NCI-H1694 (cell line): ENCODE measurements at places on chromosomes 6 and 20.
A peak's percentile ranks its signal among the peaks of the same experiment; 100 is the strongest.

DNA sequence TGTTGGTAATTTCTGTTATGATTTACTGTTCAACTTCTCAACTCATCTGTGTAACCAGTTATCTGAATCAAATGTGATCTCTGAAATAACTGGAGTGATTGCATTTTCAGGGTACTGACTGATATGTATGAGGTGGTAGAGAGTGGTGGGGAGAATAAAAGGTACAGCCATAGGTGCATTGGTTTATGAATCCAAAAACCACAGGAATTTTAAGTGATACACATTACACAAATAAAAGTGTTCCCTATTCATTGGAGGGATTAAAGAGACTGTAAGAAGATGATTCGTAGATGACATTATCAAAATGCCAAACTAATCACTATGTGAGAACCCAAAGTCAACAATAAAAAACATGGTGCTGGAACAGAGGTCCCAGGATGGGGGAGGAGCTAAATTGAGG, 158.7 kb upstream of the RSPO3 start:
- DNase-seq, result no peak

GRCh38 chr6:137970368-137970767, 103.3 kb downstream of the TNFAIP3 start:
- no peak for DNase-seq

DNA sequence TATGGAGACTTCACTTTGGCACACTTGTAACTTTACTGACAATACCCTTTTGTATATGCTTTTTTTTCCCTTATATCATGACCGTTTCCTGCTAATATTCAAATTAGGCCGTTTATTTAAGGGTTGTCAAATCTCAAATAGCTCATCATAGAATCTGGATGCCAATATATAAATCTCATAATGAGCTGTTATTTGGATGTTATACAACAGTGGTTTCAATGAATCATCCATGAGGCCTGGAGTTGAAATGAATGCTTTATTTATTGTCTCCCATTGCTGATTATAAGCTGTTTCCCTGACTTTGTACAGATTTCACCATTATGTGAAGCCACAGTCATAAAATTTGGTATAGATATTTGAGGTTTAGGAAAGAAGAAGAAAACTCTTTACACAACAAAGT, 256.1 kb downstream of the PLCB1 start:
- no peak for DNase-seq

DNA sequence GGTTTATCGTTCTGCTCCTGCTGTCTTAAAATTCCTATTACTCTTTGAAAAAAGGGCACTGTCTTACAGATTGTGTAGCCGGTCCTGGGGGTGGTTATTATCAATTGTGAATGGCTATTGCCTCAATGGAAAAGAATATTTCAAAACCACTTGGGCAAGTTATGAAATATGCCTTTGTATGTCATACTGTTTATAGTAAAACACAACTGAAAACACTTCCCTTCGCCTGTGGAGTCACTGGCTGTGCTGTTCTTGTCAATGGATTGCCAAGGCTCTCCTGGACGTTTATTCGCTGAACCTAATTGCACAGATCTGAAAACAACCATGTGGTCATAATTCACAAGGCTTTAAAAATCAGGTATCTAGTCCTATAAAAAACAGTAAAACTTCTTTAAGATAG, 47.8 kb upstream of the TAGAP start:
- no peak for DNase-seq

- DNase-seq, result no peak
These were observed 165.0 kb upstream of the TAB2 start for GRCh38 chr6:149152521-149152920.

DNA sequence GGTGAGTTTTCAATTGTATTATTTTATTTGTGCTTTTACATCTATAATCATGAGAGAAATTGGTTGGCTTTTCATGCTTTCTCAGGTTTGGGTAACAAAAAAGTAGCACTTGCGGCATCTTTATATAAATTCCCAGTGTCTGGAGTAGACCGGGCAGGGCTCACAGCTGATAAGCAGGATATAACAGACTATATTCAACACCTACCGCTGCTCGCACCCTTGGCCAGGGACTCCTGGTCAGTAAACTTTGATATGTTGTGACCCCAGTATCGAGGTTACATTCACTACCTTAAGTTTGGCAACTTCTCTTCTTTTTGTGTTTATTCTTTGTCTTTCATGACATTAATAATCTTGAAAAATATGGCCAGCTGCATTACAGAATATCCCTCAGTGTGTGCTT, 343.4 kb downstream of the TBC1D32 start:
- DNase-seq, result no peak

- peak; percentile 25 for DNase-seq
These were observed 706 bp upstream of the TUBB2B start for GRCh38 chr6:3228046-3228671.

DNA sequence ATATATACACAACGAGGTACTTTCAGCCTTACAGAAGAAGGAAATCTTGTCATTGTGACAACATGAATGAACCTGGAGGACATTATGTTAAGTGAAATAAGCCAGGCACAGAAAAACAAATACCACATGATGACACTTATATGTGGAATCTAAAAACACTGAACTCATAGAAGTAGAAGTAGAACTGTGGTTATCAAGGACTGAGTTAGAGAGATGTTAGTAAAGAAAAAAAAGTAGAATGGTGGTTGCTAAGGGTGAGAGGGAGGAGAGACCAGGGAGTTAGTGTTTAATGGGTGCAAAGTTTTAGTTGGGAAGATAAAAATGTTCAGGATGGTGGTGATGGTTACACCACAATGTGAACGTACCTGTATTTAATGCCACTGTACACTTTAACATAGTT, 4.8 kb upstream of the STX11 start:
- no peak for DNase-seq

GRCh38 chr6:38346291-38347079, 293.2 kb downstream of the BTBD9 start:
- DNase-seq, result no peak

GRCh38 chr6:22828179-22829062, 259.1 kb downstream of the HDGFL1 start:
- no peak for DNase-seq

DNA sequence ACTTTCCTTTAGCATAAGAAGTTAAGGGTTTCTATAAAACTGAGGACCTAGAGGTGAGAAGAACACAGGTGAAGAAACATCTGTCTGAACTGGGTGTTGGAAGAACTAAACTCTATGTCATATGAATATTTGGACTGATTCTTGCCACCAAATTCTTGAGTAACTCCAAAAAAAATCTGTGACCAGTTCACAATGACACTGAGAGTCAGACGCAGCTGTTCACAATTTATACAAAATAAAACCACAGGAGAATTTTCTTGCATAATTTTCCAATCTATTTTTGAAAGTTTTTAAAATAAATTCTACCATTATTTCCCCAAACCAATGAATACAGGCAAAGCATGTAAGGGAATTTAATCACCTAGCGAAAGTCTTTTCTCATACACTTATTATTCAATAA, 148.1 kb upstream of the TCF21 start:
- DNase-seq, result no peak

- no peak for DNase-seq
These were observed 264.2 kb downstream of the SYNE1 start for GRCh38 chr6:152372945-152373344.
